SHP77 treated with DMSO at 0.1 percent for 48 hours (cell line): ENCODE measurements at places on chromosomes 4 and X.

DNA sequence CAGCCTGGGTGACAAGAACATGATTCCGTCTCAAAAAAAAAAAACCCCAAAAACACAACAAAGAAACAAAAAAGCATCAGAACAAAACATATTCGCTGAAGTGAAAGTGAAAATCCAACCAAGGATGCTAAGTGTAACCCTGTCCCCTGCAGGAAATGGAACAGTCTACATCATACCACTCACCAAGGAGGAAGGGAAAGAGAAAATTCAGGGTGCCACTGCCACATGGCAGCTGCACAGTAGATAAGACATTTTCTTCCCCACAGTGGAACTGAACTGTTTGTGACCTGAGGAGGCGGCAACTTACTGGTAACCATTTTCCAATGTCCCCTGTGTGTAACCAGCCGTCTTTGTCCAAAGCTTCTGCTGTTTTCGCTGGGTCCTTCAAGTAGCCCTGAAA lies 28.2 kb upstream of the CENPU start:
- DNase-seq = no peak

- no peak for DNase-seq
Measured at GRCh38 chr4:150318527-150318926, 240.3 kb downstream of the DCLK2 start.

GRCh38 chr4:151721466-151721865 lies 39.3 kb downstream of the GATB start:
- no peak for DNase-seq

DNA sequence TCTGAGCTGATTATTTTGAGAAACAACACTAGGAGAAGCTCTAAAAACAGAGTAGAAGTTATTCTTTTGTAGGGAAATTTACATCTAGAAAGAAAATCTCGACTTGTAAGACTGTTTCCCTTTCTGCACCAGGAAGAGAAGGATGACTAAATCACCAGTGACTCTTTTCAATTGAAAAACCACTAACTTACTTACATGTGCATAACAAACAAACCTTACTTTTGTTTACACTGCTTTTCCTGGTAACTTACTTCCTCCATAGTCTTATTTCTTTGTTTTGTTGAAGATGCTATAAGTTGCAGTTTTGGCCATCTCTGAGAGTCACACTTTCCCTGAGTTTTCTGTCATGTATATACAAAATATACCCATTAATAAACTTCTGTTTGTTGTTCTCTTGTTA lies 293.6 kb upstream of the FAT4 start:
- no peak for DNase-seq

DNA sequence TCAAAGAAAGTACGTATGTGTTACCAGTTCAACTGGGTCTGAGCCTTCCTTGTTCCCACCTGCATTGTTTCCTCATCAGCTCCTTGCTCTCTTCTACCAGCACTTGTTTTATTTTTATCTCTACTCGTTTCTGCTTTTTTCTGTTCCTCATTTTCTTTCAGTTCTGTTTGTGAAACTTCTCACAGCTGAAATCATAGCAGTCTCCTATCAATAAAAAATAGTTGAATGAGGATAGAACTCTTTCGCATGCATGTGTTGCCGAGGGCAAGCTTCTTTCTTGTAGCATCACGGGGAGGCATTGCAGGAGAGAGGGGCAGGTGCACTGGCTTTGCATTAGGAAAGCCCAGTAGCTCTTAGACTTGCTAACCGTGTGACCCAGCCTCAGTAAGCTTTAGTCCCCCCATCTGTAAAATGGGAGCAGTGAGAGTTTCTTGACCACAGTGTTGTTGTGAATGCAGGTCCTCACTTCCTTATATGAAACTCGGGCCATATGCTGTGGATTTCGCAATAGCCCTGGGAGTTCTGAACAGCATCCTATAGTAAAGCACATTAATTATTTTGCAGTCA lies 24.7 kb downstream of the OFD1 start:
- DNase-seq = no peak

GRCh38 chr4:133694416-133694815 lies 507.2 kb downstream of the PABPC4L start:
- DNase-seq = no peak

DNA sequence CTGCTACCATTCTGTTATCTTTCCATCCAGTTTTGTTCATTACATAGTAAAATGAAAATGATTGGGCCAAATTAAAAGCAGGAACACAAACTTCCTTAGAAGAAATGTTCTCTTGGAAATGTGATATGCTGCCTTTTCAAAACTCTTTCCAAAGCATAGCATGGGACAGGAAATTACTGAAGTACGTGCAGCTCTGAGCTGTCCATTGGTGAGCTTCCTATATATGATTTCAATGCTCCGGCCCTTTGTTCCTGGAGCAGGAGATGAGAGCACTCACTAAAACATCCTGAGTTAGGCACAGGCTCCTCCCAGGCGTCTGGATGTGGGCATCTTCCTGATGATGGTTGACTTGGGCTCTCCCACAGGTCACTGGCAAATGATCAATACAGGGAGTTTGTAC lies 33.0 kb upstream of the ANXA3 start:
- DNase-seq = no peak

DNA sequence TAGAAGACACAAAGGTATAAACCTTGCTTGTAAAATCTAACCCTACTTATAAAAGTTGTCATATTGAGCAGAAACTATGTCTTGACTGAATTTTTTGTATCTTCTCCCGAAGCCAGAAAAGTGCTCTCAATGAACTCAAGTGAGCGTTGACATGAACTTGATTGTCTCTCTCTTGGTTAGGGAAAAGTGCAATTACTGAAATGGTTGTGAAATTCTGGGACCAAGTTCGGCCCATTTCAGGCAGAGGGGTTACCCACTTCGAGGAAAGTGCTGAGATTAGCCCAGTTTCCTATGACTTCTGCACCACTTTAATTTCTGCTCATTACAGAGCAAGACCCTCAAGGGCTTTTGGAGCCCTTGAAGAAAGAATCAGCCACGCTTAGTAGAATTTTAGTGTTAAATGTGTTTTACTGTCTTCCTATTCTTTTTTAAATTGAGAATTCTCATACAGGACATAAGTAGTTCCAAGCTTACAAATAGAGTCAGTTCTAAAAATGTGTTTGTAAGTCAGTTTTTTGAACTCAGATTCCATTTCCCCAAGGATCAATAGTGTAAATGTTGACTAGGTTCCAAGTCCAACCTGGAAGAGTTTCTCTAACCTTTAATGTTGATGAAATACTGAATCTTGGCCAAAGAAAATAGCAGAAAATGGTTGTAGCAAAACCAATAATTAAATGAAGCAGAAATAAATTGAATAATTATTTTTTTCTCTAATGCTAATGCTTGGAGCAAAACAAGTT lies 125.7 kb upstream of the ACSL4 start:
- DNase-seq = no peak

- DNase-seq = no peak
Measured at GRCh38 chr4:55364691-55365344, 18.8 kb downstream of the SRD5A3 start.

GRCh38 chr4:109465069-109465468 lies 31.5 kb downstream of the SEC24B start:
- DNase-seq = no peak

- DNase-seq = no peak
Measured at GRCh38 chrX:77723681-77724080, 62.3 kb downstream of the ATRX start.

- no peak for DNase-seq
Measured at GRCh38 chr4:101357751-101358150, 10.4 kb upstream of the PPP3CA start.

- no peak for DNase-seq
Measured at GRCh38 chrX:131752493-131753198, 208.8 kb downstream of the OR13H1 start.

DNA sequence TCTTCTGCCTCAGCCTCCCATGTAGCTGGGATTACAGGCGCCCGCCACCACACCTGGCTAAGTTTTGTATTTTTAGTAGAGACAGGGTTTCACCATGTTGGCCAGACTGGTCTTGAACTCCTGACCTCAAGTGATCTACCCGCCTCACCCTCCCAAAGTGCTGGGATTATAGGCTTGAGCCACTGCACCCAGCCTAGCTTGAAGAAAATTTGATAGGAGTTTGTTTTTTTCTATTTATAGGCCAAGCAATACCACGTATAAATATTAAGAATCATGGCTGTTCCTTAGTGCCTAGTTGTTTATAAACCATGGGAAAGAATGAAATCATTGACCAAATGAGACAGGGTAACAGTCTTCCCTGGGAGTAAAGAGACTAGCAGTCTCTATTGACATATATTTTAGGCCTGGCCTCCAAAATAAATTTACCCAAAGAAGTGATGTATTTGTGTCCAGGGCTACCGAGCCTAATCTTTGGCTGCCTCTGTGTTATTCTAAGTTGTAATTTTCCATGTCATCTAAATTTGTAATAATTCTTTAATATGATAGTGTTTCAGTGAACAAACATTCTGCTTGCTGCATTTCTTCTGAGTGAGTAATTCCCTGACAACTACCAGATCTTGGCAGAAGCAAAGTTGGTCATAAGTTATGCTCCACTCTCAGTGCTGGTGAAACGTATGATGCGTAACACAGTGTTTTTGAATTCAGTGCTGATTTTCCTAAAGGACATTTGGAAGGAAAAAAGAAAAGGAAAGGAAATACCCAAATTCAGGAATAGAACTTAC lies 10.3 kb downstream of the PKD2 start:
- DNase-seq = no peak

GRCh38 chrX:44903830-44904530 lies 31.0 kb downstream of the KDM6A start:
- DNase-seq = no peak

GRCh38 chr4:19547463-19547862 lies 704.2 kb upstream of the SLIT2 start:
- DNase-seq = no peak

- DNase-seq = no peak
Measured at GRCh38 chrX:2662586-2662985, 28.5 kb upstream of the CD99 start.

DNA sequence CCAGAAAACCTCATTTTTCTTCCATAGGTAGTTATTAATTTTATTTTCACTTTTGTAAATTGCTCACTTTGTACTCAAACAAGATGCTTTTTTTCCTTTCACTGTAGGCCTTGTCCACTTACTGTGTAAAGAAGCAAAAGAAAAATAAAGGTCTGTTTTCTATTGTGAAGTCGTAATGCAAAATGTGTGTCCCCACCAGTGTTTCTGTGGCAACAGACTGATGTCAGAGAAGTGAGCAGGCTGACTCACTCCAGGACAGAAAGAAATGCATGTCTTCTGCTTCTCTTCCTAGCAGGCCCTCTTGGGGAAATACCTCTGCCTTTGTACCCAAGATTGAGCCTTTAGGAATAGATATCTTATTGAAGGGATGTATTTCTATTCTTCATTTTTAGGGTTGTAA lies 30.3 kb downstream of the INPP4B start:
- DNase-seq = no peak

- no peak for DNase-seq
Measured at GRCh38 chrX:40082447-40083119, 15.2 kb downstream of the BCOR start.

- DNase-seq = no peak
Measured at GRCh38 chrX:19887911-19888879, 795 bp upstream of the SH3KBP1 start.

DNA sequence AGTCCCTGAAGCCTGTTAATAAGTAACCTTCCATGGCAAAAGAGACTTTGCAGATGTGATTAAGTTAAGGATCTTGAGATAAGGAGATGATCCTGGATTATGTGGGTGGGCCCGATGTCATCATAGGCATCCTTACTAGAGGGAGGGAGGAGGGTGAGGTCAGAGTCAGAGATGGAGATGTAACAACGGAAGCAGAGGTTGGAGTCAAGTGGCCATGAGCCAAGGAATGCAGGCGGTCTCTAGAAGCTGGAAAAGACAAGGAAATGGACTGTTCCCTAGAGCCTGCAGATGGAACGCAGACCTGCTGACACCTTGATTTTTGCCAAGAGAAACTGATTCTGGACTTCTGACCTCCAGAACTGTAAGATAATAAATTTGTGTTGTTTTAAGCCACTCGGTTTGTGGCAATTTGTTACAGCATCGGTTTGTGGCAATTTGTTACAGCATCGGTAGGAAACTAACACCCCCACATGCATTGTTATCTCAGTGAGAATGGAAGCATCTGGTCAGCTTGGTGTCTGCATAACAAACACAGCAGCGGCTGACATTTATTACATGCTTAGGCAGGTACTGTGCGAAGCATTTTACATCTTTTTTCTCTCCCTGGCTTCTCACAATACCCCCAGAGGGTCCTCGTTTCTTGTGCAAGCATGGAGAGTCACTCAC lies 55.6 kb downstream of the CLDN34 start:
- DNase-seq = no peak

- DNase-seq = no peak
Measured at GRCh38 chr4:100311181-100311580, 120.9 kb upstream of the DDIT4L start.

DNA sequence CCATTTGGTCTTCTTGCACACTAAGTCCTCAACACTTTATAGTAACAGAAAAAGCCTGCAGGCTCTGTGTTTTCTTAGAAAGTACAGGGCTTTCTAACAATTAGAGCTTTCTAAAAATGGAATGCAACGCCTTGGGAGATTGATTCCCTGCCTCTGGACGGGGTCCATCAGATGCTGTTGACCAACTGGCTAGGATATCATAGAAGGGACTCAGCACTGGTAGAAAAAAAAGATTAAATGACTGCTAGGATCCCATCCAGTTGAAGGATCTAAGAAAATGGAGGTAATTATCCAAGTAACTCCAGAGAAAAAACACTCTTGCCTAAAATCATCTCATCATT lies 39.5 kb downstream of the USP46 start:
- no peak for DNase-seq

- DNase-seq = no peak
Measured at GRCh38 chr4:170414961-170415360, 325.2 kb upstream of the AADAT start.

- no peak for DNase-seq
Measured at GRCh38 chr4:181427076-181427475, 816.1 kb upstream of the TENM3 start.

GRCh38 chr4:122960611-122961000 lies 38.2 kb upstream of the NUDT6 start:
- DNase-seq = no peak

GRCh38 chrX:85243761-85244449 lies at the start of the genes SATL1 and ZNF711:
SATL1 (minus strand) TSS chrX:85243779; CDS start chrX:85108968, 134,811 bp downstream.
ZNF711 (plus strand) TSS chrX:85243991; CDS start chrX:85247573, 3,582 bp downstream.
- DNase-seq = peak; percentile 60

- no peak for DNase-seq
Measured at GRCh38 chrX:37424000-37424429, 74.9 kb downstream of the PRRG1 start.

GRCh38 chrX:150455215-150455608 lies 92.1 kb downstream of the MAMLD1 start:
- no peak for DNase-seq

DNA sequence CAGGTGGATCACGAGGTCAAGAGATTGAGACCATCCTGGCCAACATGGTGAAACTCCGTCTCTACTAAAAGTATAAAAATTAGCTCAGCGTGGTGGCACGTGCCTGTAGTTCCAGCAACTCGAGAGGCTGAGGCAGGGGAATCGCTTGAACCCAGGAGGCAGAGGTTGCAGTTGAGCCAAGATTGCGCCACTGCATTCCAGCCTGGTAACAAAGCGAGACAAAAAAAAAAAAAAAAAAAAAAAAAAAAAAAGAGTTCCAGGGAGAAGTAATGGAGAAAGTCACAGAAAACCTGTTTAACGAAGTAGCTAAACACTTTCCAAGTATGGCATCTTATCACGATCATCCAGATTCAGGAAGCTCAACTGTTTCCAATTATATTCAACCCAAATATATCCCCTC lies 10.9 kb downstream of the KLHL4 start:
- DNase-seq = no peak
